ENCODE measurements at places on chromosomes 5 and 9.

- no peak for DNase-seq
Observed at GRCh38 chr5:160605266-160605665, 183.6 kb downstream of the PTTG1 start.

DNA sequence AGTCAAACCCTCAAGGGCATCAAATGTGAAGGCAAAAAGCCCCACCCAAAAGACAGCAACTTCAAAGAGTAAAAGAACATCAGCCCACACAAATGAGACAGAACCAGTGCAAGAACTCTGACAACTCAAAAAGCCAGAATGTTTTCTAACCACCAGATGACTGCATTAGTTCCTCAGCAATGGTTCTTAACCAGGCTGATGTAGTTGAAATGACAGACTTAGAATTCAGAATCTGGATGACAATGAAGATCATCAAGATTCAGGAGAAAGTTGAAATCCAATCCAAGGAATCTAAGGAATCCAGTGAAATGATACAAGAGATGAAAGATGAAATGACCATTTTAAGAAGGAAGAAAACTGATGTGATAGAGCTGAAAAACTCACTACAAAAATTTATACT is 339.7 kb downstream of the KIF4B start:
- DNase-seq = no peak

GRCh38 chr9:106889061-106889590 is 26.2 kb downstream of the ZNF462 start:
- DNase-seq = no peak

- DNase-seq = no peak
Observed at GRCh38 chr9:135950135-135950682, 11.0 kb downstream of the UBAC1 start.

- DNase-seq = no peak
Observed at GRCh38 chr5:10331341-10331796, 22.1 kb upstream of the MARCHF6 start.

DNA sequence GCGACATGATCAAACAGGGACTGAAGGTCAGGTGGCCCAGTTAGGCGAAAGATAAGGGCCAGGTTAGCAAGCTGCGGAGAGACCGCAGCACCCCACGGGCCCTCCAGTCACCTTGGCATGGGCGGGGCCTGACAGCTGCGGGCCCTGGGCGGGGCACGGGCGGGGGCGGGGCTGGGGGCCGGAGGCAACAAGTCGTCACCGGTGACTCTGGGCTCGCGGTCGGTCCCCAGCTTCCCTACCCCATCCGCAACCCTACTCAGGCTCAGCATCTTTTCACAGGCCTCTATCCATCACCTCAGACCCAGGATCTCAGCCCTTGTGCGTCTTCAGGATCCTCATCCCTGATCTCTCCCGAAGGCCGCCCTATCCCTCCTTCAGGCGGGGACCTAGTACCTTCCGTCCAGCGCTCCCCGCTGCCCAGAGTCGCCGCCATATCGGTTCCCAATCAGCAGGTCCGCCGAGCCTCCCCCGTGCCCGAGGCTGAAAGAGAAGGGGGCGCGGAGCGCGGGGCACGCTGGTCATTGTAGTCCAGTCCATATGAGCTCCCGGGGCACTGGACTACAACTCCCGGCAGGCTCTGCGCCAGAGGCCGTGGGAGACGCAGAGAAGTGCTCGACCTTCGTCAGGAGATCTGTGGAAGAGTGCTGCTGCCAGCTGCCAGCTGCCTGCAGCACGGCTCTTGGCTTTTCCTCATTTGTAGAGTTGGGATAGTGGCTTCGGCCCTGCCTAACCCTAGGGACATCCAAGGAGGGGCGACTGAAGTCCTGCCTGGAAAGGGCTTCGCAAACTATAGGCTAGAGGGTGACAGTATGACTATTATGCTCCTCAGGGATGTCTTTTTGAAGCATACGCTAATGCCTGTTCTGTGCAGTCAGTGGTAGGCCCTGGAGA is at the start of gene DNAJC18:
DNAJC18 (minus strand) TSS at position 513 of the 891 bp plus-strand sequence; CDS start at position 433, 80 bp downstream.
- DNase-seq = peak; percentile 74

GRCh38 chr9:92482805-92483204 is 499 bp upstream of the ASPN start:
- no peak for DNase-seq

GRCh38 chr5:123520677-123521247 is 8.8 kb downstream of the CSNK1G3 start:
- DNase-seq = no peak

DNA sequence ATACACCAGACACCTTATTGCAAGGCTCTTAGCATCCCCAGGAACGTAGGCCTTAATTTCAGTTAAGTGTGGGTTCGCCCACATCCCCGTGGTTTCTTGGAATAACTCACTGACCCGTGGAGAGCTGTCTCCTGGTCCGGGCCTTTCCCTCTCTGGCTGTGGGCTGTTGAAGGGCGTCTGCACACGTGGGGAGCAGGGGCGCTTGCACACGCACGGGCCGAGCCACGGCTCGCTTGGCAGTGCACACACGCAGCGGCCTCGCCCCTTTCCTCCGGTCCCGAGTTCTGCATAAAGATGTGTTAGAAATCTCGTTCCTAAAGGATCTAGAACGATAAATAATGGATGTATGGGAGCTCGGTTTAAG is 141.9 kb downstream of the PBX3 start:
- no peak for DNase-seq

- DNase-seq = no peak
Observed at GRCh38 chr5:150069672-150070627, 16.4 kb downstream of the CSF1R start.

DNA sequence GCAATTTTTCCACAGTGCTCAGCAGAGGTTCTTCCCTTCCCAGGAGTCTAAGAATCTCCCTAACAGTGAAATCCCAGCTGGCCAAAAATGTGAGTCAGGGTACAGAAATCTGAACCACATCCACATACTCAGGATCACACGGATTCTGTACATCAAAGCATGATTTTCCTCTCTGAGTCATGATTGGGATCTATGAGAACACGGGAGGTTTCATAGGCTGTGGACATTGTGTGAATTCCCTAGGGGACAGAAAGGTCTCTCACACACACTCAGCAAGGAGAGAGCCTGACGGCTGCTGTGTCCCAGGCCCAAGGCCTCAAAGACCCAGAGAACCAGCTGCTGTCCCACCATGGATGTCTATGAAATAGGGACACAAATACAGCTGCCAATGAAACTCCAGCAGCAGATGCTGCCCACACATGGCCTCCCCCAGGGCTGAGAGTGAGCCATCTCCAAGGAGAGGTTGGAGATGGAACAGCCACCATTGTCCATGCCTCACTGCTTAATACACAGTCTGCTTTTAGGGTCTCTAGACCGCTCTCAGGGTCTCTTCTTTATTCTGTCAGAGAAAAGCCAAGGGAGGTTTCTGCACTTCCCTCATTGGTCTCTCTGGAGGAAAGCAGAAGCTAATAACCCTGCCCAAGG is 102.7 kb downstream of the ADAMTS12 start:
- DNase-seq = peak; percentile 42

GRCh38 chr5:3592298-3592697 is 3.3 kb upstream of the IRX1 start:
- no peak for DNase-seq

- DNase-seq = no peak
Observed at GRCh38 chr5:11037941-11038340, 276.9 kb upstream of the DAP start.

GRCh38 chr9:121115466-121115865 is 40.7 kb downstream of the CNTRL start:
- DNase-seq = no peak

GRCh38 chr9:77421506-77422265 is 226.4 kb downstream of the GNA14 start:
- no peak for DNase-seq

DNA sequence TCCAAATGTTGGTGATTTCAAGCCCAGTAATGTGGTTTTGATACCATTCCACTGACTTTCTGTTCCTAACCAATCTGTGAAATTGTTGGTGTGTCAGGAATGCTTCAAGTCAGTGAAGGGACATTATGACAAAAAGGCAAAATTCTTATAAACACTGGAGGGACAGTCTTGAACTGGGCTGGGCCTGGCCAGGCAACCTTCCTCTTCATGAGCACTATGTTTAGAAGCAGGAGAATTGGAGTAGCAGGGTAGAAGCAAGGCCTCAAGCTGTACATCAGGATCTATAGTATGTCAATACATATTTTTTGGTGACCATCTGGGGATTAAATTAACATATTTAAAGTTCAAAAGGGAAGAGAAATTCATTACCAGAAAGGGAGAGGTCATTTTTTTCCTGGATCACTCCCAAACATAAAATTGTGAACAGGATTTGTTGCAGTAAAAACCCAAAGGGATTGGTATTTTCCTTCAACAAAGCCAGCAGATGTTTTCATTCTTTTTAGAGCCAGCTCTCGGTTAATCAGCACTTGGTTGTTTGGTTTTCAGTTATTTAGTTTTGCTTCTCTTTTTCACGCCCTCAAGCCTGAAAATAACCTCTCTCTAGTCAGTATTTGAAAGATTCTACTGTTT is 77.9 kb upstream of the PIK3R1 start:
- DNase-seq = no peak

- DNase-seq = no peak
Observed at GRCh38 chr9:33418090-33418489, 15.7 kb upstream of the AQP7 start.

DNA sequence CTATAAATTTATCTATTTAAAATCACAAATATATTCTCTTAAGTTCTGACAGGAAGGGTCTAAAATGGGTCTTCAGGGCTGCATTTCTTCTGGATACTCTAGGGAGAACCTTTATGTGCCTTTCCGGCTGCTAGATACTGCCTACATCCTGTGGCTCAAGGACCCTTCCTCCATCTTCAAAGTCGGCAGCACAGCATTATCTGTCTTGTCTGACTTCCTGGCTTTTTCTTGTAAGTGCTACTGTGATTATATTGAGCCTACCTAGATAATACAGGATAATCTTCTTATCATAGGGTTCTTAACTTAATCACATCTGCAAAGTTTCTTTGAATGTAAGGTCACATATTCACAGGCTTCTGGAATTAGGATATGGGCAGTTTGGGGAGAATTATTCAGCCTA is 943.8 kb upstream of the TYRP1 start:
- DNase-seq = no peak

DNA sequence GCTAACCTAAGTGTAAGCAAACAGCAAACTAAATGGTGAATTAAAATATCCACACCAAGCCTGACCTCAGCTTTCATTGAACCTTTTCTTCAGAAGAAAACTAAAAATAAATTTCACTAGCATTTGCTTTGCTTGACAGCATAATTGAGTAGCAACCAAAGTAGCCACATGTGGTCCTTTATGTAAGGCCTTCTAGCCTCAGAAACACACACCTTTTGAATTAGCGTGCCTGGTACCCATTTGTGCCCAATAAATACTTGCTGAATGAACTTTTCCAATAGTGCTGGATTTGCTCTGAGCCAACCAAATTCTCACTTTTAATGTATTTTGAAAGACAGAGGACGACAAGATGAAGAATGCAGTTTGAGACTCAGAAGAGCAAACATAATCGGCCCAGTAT is 2.1 kb upstream of the NIPBL start:
- DNase-seq = no peak

- no peak for DNase-seq
Observed at GRCh38 chr5:58245476-58245840, 214.4 kb downstream of the PLK2 start.

GRCh38 chr5:132489871-132490483 is 596 bp downstream of the IRF1 start:
- peak; percentile 54 for DNase-seq

DNA sequence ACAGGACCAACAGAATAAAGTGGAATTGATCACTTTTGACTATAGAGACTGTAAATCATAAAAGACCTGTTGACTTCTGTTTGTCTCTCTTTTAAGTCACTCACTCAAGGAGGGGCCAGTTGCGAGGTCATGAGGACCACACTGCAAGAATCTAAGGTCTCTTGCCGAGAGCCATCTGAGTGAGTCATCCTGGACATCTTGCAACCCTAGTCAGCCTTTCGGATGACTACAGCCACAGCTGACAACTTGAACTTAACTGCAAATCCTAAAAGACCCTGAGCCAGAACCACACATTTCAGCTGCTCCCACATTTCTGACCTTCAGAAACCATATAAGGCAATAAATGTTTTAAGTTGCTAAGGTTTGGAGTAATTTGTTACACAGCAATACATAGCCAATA is 129.7 kb upstream of the RAD23B start:
- DNase-seq = no peak

- DNase-seq = peak; percentile 15
Observed at GRCh38 chr9:76810377-76810957, 46.2 kb downstream of the PCA3 start.

DNA sequence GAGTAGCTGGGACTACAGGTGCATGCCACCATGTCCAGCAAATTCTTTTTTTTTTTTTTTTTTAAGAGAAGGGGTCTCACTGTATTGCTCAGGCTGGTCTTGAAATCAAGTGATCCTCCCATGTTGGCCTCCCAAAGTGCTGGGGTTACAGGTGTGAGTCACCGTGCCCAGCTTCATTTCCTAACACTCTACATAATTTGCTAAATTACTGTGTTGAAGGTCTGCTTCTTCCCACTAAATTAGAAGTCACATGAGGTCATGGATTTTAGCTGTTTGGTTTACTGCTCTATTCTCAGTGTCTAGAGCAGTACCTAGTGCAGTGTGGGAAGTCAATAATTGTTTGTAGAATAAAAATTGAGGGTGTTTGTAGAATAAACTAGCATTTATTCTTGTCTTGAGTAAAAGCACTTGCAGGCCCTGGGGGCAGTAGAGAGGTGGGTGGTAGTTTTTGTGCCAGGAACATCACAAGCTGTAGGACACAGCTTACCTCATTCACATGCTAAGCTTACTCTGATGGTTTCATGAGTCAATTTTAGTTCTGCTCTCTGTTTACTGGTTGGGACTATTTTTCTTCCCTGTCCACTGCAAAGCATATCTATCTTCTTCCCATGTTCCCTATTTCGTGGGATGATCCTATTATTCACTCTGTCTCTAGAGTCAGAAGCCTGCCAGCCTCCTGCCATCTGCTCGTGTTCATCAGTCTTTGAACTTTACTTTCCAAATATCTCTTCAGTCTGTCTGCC is 7.0 kb downstream of the TEX48 start:
- DNase-seq = no peak

DNA sequence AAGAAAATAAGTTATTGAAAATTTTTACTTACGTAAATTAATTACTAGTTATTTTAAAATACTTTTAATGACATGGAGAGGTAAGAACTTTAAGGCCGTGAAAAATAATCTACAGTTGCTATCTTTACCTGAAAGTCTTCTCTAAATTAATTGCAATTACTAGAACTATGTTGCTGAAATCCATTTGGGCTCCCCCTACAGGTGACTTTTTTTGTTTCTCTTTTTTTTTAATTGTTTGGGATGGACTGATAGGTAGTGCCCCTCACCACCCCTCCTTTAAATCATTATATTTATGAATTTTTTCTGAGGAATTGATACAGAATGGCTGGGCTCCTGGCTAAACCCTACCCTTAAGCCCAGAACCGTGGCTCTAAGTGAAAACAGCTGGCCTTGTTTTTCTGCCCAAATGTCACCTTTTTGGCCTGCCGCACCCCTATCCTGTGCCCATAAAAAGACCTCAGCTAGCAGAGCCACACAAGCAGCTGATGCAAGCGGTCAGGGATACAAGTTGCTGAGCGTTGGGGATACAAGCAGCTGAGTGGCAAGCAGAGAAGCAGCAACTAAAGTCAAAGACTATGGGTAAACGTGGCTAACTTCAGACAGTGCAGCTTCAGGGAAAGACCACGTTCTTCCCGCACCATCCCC is 315.2 kb upstream of the ACO1 start:
- no peak for DNase-seq

Data from SW 1271 (cell line).